ENCODE measurements at places on chromosomes 7 and 10.

- no peak for DNase-seq
Observed at GRCh38 chr7:128879461-128879938, 16.8 kb downstream of the ATP6V1F start.

- DNase-seq = no peak
Observed at GRCh38 chr7:132573251-132573955, 2.9 kb downstream of the PLXNA4 start.

- no peak for DNase-seq
Observed at GRCh38 chr10:126070476-126071215, 174.3 kb downstream of the FANK1 start.

GRCh38 chr10:92493362-92493761 lies 80.5 kb downstream of the IDE start:
- DNase-seq = no peak

GRCh38 chr7:134931487-134931886 lies 54.8 kb upstream of the AGBL3 start:
- no peak for DNase-seq
